ENCODE measurements at places on chromosomes 13 and 19.
A peak's percentile ranks its signal among the peaks of the same experiment; 100 is the strongest.

DNA sequence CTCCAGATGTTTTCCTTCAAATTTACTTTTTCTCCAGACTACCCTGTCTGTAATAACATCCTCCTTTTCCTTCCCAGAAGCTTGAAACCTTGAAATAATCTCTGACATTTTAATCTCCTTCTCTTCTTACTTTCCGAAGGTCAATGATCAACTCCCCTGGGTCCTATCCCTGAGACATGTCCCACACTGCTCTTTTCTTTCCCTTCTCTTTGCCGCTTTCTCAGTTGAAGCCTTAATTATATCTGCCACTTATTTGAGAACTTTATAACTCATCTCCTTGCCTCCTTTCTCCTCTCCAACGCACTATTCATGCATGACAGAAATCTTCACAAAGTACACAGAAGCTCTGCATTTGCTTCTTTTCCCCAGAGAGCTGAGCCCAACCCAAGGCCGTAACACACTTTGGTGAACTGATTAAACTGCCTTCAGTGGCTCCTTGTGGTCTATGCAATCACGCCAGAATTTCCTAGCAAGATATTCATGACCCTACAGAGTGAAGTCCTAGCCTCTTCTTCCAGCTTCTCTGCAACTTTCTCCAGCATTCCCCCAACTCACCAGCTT lies 9.2 kb upstream of the WASF3 start:
- H3K27me3 ChIP-seq: peaks cover 17% of the 10 kb centered on the region
- no peaks in the 10 kb centered on the region for H3K36me3 ChIP-seq
- no peaks in the 10 kb centered on the region for H3K4me1 ChIP-seq
- no peak for DNase-seq

DNA sequence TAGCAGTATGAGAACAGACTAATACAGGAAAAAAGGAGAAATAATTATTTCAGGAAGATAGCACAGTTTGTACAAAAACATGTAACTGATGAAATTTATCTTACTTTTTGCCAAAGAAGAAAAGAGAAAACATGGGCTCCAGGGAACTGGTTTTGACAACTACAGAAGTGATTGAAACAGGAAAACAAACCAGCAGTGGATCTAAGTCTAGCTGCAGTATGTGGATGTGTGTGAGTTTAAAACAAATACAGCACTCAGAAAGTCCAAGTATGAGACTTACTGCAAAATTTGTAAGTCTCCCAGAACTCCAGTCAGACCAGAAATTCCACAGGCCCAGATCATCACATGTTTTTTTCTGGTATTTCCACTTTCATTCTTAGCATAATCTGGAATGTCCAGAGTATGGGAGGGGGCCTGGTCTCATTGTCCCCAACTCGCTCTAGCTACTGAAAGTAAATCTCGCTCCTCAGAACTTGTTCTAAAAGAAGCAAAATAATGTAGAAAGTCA lies 259.5 kb downstream of the NHLRC3 start:
- no peak for DNase-seq
- H3K36me3 ChIP-seq: no peaks in the 10 kb centered on the region
- H3K4me1 ChIP-seq: no peaks in the 10 kb centered on the region
- H3K27me3 ChIP-seq: no peaks in the 10 kb centered on the region
- no peak overlapping the region for H3K27ac ChIP-seq
- H3K4me3 ChIP-seq: no peak overlapping the region

- no peaks in the 10 kb centered on the region for H3K27me3 ChIP-seq
- H3K27ac ChIP-seq: no peak overlapping the region
- no peaks in the 10 kb centered on the region for H3K4me1 ChIP-seq
- DNase-seq: no peak
- H3K36me3 ChIP-seq: no peaks in the 10 kb centered on the region
Observed at GRCh38 chr13:103104340-103104739, 38.1 kb upstream of the SLC10A2 start.

DNA sequence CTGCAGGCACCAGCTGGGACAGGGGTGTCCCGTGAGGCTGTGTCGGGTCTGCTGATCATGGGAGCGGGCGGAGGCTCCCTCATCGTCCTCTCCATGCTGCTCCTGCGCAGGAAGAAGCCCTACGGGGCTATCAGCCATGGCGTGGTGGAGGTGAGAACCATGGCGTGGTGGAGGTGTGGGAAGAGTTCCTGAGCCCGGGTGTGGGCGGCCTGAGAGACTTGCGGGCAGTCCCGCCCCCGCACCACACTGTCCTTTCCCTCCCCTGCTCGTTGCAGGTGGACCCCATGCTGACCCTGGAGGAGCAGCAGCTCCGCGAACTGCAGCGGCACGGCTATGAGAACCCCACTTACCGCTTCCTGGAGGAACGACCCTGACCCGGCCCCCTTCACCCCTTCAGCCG lies 10.7 kb downstream of the APLP1 start:
- no peaks in the 10 kb centered on the region for H3K36me3 ChIP-seq
- no peak for DNase-seq
- H3K27me3 ChIP-seq: peaks cover 13% of the 10 kb centered on the region
- H3K27ac ChIP-seq: no peak overlapping the region
- H3K4me3 ChIP-seq: no peak overlapping the region
- H3K4me1 ChIP-seq: no peaks in the 10 kb centered on the region

GRCh38 chr19:4014541-4015491 lies 7.3 kb downstream of the PIAS4 start:
- H3K4me1 ChIP-seq: peaks cover 35% of the 10 kb centered on the region
- H3K27me3 ChIP-seq: no peaks in the 10 kb centered on the region
- H3K4me3 ChIP-seq: peak overlapping the region; percentile 14

DNA sequence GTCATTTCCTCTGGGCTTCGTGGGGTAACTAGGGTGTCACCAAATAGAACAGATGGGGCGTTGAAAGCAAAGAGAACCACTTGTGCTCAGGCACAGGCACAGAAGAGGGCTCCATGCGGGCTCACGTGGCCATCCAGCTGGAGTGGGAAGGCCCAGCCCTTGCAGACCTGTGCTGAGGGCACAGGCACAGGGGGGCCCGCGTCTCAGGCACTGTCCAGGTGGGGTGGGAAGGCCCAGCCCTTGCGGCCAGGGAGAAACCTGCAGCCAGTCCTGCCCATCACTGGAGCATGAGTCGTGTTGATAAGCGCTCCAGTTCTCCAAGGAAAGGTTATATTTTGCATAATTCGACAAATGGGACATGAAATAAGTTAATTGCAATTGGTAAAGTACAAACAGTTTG lies 57.5 kb downstream of the SLC7A9 start:
- no peaks in the 10 kb centered on the region for H3K36me3 ChIP-seq
- H3K4me1 ChIP-seq: no peaks in the 10 kb centered on the region
- no peak overlapping the region for H3K4me3 ChIP-seq
- no peak for DNase-seq
- H3K27ac ChIP-seq: no peak overlapping the region
- H3K27me3 ChIP-seq: no peaks in the 10 kb centered on the region

DNA sequence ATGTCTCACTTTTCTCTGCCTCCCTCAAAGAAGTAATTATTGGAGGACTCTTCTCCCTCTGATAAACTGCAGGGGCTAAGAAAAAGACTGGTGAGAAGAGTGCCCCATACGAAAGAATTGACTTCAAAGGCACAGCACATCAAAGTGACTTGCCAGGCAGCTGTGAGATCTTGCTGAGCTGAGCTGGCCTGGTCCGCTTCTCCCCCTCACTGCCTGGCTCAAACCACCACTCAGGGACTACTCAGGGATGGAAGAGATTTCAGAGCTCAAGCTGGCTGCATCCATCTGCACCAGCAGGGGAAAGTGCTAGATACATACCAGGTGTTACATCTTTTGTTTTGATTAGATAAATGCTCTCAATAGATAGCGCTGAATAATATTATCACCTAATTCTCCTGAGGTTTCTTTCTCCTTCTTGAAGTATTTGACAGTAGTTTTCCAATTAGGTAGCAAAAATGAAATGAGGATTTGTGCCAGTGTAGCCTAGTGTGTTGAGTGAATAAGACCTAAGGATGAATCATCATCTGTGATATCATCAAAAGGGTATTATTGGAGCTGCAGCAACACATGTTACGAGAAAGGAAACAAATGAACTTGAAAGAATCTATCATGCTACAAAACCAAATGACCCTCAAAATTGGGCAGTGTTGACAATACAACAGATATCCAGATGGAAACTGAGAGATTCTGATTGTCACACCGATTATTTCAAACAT lies 379.8 kb downstream of the TBC1D4 start:
- DNase-seq: no peak
- H3K4me3 ChIP-seq: no peak overlapping the region
- H3K27ac ChIP-seq: no peak overlapping the region
- H3K36me3 ChIP-seq: no peaks in the 10 kb centered on the region

DNA sequence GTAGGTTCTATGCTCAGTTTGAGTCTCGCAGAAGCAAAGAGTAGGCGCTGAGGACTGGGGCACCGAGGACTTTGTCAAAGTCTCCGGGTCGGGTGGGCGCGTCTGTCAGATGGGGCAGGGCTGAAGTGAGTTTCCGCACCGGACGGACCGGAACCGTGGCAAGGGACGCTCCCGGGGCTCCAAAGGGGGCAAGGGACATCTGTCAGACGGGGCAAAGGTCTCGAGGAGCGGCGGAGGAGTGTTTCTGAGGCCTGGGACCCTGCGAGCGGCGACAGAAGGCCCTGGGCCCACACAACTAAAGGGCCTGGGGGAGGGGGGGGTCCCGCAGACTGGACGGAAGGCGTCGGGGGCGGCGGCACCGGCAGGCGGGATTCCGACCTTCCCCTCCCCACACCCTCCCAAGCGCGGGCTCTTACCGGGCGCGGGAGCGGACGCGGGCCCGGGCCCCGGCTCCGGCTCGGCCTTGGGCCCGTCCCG lies 13.3 kb upstream of the AKAP8L start:
- DNase-seq: no peak
- peak overlapping the region; percentile 68 for H3K27ac ChIP-seq
- H3K36me3 ChIP-seq: peaks cover 4% of the 10 kb centered on the region
- no peaks in the 10 kb centered on the region for H3K27me3 ChIP-seq
- peaks cover 39% of the 10 kb centered on the region for H3K4me1 ChIP-seq

- DNase-seq: peak; percentile 93
- H3K27ac ChIP-seq: peak overlapping the region; percentile 86
- no peaks in the 10 kb centered on the region for H3K27me3 ChIP-seq
- peak overlapping the region; percentile 41 for H3K4me3 ChIP-seq
Observed at GRCh38 chr19:40609561-40610395, 8.6 kb downstream of the LTBP4 start.

GRCh38 chr13:69108486-69108885 lies 999.1 kb upstream of the ATXN8OS start:
- no peaks in the 10 kb centered on the region for H3K36me3 ChIP-seq
- H3K4me3 ChIP-seq: no peak overlapping the region
- DNase-seq: no peak
- H3K27me3 ChIP-seq: no peaks in the 10 kb centered on the region
- no peaks in the 10 kb centered on the region for H3K4me1 ChIP-seq
- no peak overlapping the region for H3K27ac ChIP-seq

GRCh38 chr13:41491436-41491835 lies 34.1 kb downstream of the RGCC start:
- no peak overlapping the region for H3K4me3 ChIP-seq
- H3K27ac ChIP-seq: no peak overlapping the region
- DNase-seq: no peak
- peaks cover 29% of the 10 kb centered on the region for H3K4me1 ChIP-seq

- no peaks in the 10 kb centered on the region for H3K4me1 ChIP-seq
- H3K4me3 ChIP-seq: no peak overlapping the region
- H3K27me3 ChIP-seq: no peaks in the 10 kb centered on the region
- H3K36me3 ChIP-seq: peaks cover 89% of the 10 kb centered on the region
Observed at GRCh38 chr13:113526466-113527220, 36.1 kb upstream of the DCUN1D2 start.

GRCh38 chr13:79528759-79529191 lies 47.8 kb downstream of the NDFIP2 start:
- no peak for DNase-seq
- no peak overlapping the region for H3K4me3 ChIP-seq
- H3K36me3 ChIP-seq: peaks cover 7% of the 10 kb centered on the region
- peaks cover under 1% of the 10 kb centered on the region for H3K4me1 ChIP-seq
- no peak overlapping the region for H3K27ac ChIP-seq

DNA sequence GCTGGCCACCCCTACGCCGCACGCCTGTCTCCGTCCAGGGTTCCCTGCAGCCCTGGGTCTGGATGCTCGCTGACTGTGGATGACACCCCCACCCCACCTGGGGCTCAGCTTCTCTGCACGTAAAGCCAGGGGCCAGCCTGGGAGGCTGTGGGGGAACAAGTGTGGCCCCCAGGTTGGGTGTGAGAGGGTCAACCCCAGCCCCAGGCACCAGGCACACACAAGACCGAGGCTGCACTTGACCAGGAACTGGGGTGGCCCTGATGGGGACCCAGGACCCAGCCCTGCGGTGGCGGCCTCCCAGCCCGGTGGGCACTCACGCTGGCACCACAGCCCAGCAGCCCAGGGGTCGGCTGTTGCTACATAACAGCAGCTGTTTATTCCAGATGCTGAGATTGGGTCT lies 41.6 kb downstream of the GAS6 start:
- no peak overlapping the region for H3K4me3 ChIP-seq
- H3K4me1 ChIP-seq: peaks cover 44% of the 10 kb centered on the region

- H3K27me3 ChIP-seq: no peaks in the 10 kb centered on the region
- H3K4me1 ChIP-seq: no peaks in the 10 kb centered on the region
- H3K27ac ChIP-seq: no peak overlapping the region
- peaks cover 6% of the 10 kb centered on the region for H3K36me3 ChIP-seq
Observed at GRCh38 chr13:28707629-28708427, 10.9 kb downstream of the SLC46A3 start.

- no peaks in the 10 kb centered on the region for H3K4me1 ChIP-seq
- H3K27me3 ChIP-seq: no peaks in the 10 kb centered on the region
- no peak overlapping the region for H3K27ac ChIP-seq
- H3K36me3 ChIP-seq: peaks cover 20% of the 10 kb centered on the region
- no peak overlapping the region for H3K4me3 ChIP-seq
Observed at GRCh38 chr19:31274251-31275067, 74.8 kb downstream of the TSHZ3 start.

GRCh38 chr19:45113628-45114027 lies 20.6 kb downstream of the PPP1R37 start:
- DNase-seq: no peak
- no peak overlapping the region for H3K27ac ChIP-seq
- no peaks in the 10 kb centered on the region for H3K4me1 ChIP-seq
- no peaks in the 10 kb centered on the region for H3K36me3 ChIP-seq
- no peaks in the 10 kb centered on the region for H3K27me3 ChIP-seq

GRCh38 chr19:48506138-48506733 lies 5.4 kb downstream of the LMTK3 start:
- peaks cover 47% of the 10 kb centered on the region for H3K27me3 ChIP-seq
- no peak for DNase-seq
- H3K4me3 ChIP-seq: no peak overlapping the region
- peaks cover 6% of the 10 kb centered on the region for H3K4me1 ChIP-seq
- no peaks in the 10 kb centered on the region for H3K36me3 ChIP-seq

DNA sequence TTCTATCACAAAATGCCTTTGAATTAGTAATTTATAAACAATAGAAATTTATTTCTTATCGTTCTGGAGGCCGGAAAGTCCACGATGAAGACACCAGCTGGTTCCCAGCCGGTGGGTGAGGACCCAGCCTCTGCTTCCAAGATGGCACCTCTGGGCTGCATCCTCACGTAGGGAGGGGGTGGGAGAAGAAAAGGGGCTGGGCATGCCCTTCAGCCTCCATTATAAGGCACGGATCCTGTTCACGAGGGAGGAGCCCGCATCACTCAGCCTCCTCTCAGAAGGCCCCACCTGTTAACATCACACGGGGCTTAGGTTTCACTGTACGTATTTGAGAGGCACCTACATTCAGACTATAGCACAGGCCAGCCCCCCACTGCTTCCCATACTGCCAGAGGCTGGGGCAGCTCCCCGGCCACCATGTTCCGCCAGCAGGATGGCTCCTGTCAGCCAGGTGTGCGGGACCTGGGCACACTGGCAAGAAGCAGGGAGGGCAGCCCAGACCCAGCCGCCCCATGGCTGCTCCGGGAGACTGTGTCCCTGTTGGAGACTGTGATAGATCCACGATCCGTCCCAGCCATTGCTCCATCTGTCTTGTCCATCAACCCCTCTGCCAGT lies 131.6 kb downstream of the SOX1 start:
- H3K27ac ChIP-seq: no peak overlapping the region
- H3K4me1 ChIP-seq: no peaks in the 10 kb centered on the region
- H3K36me3 ChIP-seq: no peaks in the 10 kb centered on the region
- H3K27me3 ChIP-seq: no peaks in the 10 kb centered on the region
- H3K4me3 ChIP-seq: no peak overlapping the region
